ENCODE measurements at places on chromosomes 4 and X.

DNA sequence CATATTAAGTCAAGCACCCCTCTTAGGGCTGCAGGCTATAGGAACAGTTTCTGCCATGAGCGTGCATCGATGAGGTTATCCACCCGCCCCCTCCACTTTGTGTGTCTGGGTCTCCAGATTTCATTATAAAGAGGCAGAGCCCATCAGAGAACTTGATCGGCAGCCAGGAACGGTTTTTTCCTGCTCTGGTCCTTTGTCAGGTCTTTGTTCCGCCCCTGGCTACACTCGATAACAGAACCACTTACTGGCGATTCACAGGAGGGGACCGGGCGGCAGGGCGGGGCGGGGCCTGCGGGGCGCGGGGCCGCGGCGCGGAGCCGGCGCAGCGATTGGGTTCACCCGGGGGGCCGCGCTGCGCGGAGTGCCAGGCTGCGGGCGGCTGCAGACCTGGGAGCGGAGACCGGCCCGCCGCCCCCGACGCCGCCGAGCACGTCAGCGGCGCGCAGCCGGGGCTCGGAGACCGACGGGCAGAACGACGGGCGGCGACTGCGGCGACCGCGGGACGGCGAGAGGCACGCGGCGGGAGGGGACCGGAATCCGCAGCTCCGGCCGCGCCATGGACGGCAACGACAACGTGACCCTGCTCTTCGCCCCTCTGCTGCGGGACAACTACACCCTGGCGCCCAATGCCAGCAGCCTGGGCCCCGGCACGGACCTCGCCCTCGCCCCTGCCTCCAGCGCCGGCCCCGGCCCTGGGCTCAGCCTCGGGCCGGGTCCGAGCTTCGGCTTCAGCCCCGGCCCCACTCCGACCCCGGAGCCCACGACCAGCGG is at the start of gene SLC10A4:
Gene SLC10A4, plus strand, starts transcription at position 338 of the 771 bp plus-strand sequence. Its CDS starts 219 bp downstream, at position 557.
- DNase-seq, result no peak

GRCh38 chrX:43456063-43456462 is 200.0 kb upstream of the MAOA start:
- DNase-seq, result no peak

- peak; percentile 90 for DNase-seq
These were observed at the start of gene OCIAD2 for GRCh38 chr4:48906206-48907173. Gene OCIAD2, minus strand, starts transcription at chr4:48906774. Its CDS starts 2,225 bp downstream, at chr4:48904549.

- DNase-seq, result no peak
These were observed 34.3 kb downstream of the SHROOM4 start for GRCh38 chrX:50779694-50780093.

GRCh38 chr4:52863324-52863723 is 1.2 kb downstream of the RASL11B start:
- DNase-seq, result no peak

DNA sequence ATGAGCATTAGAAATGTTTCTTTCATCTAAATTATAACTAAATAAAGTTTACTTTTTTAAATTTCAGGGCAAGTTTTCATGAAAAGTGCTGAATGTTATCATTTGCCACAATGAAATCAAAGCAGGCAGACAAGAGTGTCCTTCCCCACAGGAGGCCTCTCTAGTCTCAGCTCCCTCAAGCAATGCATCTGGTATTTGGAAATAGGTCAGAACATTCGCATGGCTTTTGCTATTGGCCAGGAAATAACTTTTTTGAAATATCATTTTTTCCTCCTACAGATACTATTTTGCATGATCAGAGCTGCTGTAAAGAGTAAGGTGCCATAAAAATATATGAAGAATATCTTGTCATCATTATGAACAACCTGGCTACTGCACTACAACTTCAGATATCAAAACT is 41.1 kb downstream of the MAD2L1 start:
- DNase-seq, result no peak

DNA sequence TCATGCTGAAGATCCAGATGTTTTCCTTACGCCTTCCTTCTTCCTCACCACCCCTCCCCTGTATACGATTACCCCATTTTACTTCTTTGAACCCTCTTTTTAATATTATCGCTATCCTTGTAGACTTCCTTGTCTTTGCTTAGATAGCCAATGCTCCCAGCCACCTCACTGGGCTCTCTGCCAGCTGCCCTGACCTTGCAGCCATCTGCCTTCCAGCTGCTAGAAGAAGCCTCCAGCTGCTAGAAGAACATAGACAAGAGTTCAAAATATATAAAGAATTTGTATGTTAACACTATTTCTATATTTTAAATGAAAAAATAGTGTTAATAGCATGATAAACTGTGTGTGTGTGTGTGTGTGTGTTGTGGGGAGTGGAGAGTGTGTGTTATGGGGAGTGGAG is 374.7 kb downstream of the ANKRD50 start:
- no peak for DNase-seq

GRCh38 chrX:39809331-39809730 is 288.4 kb downstream of the BCOR start:
- no peak for DNase-seq

GRCh38 chrX:139304471-139304870 is 226.1 kb upstream of the F9 start:
- DNase-seq, result no peak

- DNase-seq, result no peak
These were observed 703.5 kb downstream of the RPA4 start for GRCh38 chrX:97587171-97587570.

GRCh38 chrX:143633461-143634308 is 2.2 kb downstream of the SLITRK4 start:
- no peak for DNase-seq

- DNase-seq, result no peak
These were observed 69.8 kb downstream of the ZNF827 start for GRCh38 chr4:145868637-145869409.

DNA sequence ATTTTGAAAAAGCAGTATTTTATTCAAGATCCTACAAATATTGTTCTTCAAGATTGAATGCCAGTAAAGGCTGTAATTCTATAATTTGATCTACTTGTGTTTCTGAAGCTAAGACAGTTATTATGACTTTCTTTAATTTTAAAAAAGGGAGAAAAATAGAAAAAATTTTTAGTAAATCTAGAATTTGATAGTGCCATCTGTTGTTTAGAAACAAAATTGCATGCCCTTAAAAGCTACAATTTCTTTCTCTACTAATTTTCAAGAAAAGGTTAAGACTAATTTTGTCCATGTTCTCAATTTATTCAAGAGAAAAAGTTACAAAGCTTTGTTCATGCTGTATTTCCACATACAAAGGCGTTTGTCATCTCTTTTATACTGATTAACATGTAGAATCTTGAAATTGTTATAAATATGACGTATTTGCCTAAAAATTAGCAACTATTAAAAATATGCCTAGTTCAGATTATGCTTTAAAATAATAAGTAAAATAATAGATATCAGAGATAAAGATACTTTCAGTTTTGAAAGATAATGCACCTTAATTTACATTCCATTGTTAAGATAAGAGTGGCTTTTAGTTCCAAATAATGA is 25.6 kb upstream of the MMRN1 start:
- DNase-seq, result no peak

GRCh38 chrX:40573763-40574162 is 7.0 kb upstream of the ATP6AP2 start:
- peak; percentile 23 for DNase-seq

DNA sequence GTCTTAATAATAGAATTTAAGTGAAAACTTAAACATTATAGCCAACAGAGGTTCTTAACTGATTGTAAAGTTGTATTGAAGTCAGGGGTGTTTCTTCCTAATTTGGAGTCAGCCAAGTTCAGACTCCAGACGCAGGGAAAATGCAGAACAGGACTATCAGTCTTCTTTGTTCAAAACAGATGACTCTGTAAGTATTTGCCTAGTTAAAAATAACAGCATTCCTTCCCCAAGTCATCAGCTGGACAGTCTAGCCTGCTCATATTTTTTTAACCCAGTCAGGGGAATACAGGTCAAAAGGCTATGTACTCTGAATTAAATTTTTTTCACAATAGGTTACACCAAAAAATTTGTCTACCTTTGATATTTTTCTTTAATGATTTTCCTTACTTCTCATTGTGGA is 73.8 kb upstream of the DCLK2 start:
- no peak for DNase-seq

- DNase-seq, result no peak
These were observed 566.3 kb downstream of the IL15 start for GRCh38 chr4:142202404-142203332.

- DNase-seq, result no peak
These were observed 479.2 kb downstream of the GBA3 start for GRCh38 chr4:23171976-23172375.

DNA sequence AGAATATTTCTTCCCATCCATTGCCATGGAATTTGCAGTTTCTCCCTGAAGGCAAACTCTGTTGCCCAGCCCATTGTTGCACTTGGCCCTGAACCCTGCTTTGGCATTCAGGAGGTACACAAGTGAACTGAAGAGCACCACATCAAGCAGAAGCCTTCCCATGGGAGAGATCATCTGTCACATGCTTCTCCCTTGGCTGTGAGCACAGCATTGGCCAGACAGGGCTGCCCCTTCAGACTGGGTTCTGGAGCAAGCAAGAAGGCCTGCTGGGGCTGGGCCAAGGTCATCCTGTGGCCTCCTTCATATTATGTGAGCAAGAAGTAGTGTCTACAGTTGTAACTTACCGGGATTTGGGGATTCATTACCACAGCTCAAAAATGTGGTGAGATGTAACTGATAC is 22.7 kb downstream of the SCML1 start:
- no peak for DNase-seq

DNA sequence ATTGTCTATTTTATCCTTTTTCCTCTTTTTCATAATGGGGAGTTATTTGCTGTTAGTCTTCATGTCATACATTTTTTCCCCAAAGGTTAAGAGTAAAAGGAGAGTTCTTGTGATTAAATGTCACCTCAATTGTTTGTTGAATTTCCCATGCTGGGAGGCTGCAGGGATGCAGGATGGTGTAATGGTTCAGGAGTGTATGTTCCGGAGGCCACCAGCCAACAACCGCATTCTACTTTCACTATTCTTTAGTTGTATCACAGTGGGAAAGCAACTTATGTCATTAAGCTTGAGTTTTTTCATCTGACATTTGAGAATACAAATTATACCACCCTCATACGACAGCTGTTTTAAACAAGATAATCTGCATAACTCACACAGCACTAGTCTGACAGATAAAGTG is 15.4 kb downstream of the AFP start:
- DNase-seq, result no peak

GRCh38 chr4:22515888-22516541 is at the start of gene ADGRA3:
Gene ADGRA3, minus strand, starts transcription at chr4:22516066. Its CDS starts 282 bp downstream, at chr4:22515784.
- DNase-seq, result peak; percentile 9

DNA sequence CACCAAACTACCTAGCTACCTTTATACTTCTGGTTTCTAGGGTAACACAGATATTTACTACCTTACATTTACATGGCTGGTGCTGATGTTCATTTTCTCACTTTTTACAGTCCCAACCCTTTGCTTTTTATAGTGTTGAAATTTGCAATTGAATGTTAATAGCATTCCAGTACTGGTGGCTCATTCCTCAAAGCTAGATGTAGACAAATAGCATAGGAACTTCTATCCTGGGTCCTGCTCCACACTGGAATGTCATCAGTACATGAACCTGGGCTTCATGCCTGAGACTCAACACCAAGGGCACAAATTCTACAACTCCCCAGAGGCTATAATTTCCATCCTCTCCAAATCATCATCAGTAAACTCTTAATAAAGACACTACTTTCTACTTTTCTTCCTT is 10.3 kb upstream of the TRMT2B start:
- no peak for DNase-seq

- no peak for DNase-seq
These were observed 14.5 kb downstream of the IQSEC2 start for GRCh38 chrX:53266914-53267313.

GRCh38 chr4:152630324-152630723 is 49.5 kb downstream of the TMEM154 start:
- no peak for DNase-seq

- DNase-seq, result no peak
These were observed 115.7 kb downstream of the ANKRD50 start for GRCh38 chr4:124596816-124597215.

- DNase-seq, result peak; percentile 30
These were observed 1.4 kb upstream of the CORIN start for GRCh38 chr4:47839259-47839658.

GRCh38 chr4:74635490-74636123 is 158.7 kb downstream of the BTC start:
- no peak for DNase-seq

Measured in CD4-positive, alpha-beta T cell treated with Interleukin-6 at 100 ng/mL for 8 hours (primary cell).